ENCODE measurements at places on chromosomes 3 and 15.

- no peak for DNase-seq
Measured at GRCh38 chr15:87563869-87564268, 692.7 kb downstream of the NTRK3 start.

DNA sequence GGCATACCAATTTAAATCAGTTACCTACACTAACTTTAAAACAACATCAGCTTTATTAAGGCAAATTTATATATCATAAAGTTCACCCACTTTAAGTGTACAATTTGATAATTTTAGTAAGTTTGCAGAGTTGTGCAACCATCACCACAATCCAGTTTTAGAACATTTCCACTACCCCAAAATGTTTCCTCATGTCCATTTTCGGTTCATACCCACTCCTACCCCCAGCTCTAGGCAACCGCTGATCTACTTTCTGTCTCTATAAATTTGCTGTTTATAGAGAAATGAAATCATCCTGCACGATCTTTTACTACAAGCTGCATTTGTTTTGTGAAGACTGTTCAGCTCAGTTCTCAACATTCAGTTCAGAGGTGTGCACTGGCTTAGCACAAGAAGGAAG, 31.5 kb upstream of the FAM81A start:
- no peak for DNase-seq

DNA sequence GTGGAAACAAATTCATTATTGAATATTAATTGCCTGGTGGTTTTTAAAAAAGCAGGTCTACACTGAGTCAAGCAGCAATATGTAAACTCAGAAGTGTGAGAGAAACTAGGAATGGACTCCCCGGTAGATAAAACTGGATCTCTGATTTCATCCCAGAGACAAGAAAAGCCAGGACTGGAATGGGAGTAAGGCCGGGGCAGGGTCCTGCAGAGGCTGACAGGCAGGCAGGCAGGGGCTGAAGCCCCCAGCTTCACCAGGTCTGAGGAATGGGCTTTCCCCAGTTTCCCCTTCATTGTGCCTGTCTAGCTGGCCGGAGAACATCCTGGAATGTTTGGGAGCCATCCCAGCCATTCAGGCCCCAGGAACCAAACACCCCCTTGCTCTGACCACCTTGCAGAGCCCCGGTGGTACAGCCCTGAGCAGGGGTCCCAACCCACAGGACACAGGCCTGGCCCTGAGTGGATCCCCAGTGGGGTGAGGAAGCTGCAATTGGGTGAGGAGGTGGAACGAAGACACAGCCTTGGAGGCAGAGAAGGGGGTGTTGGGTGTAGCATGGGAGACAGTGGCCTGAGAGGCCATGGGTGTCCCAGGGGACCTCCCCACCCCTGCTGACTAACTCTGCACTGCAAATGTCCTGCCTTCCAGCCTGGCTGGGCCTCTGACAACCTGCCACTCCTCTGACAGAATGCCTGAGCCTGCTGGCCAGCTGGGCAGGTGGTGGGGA, 31.7 kb upstream of the XYLB start:
- DNase-seq: no peak

DNA sequence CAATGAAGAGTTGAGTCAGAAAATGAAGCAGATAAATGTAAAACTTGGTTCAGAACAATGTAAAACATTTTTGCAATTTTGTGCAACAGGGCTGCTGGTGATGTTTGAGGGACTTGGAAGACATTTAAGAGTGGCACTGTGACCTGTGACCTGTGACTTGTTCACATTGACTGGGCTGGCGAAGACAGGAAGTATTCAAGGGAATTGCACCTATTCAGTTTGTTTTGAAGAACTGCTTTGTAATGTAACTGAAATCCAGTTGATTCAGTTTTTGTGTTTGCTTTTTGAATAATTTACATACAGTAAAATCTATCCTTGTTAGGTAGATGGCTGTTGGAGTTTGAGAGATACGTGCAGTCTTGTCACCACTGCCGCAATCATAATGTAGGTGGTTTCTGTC, 35.4 kb downstream of the MCTP2 start:
- DNase-seq: no peak

DNA sequence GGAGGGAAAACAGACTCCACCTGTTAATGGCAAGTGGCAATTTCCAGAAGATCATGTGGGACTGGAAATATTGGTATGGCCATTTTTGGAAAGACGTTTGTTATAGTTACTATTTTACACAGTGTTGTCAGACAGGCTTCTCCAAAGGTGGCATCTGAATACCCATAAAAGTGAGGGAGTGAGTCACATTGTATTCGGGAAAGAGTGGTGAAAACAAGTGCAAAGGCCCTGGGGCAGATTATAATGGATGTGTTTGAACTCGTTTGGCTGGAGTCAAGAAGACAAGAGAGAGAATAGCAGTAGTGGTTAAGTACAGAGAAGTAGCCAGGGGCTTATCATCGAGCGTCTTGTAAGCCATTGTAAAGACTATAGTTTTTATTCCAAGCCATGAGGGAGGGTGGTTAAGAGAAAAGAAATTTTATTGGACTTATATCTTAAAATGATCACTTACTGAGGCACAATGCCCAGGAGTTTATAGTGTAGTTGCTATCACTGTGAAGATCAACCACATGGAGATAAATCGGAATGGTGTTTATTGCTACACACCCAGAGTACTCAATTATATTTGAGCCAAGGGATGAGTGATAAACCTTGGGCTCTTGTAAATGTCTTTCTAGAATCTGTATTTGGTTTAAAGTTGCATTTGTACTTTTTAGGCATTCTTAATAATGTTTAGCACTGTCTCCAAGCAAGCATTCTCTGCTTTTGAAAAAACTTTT, 212.8 kb upstream of the KBTBD8 start:
- DNase-seq: no peak

GRCh38 chr15:64697911-64698369, 77.4 kb downstream of the RBPMS2 start:
- DNase-seq: no peak

GRCh38 chr3:57006179-57006657, 54.2 kb upstream of the SPATA12 start:
- DNase-seq: no peak

DNA sequence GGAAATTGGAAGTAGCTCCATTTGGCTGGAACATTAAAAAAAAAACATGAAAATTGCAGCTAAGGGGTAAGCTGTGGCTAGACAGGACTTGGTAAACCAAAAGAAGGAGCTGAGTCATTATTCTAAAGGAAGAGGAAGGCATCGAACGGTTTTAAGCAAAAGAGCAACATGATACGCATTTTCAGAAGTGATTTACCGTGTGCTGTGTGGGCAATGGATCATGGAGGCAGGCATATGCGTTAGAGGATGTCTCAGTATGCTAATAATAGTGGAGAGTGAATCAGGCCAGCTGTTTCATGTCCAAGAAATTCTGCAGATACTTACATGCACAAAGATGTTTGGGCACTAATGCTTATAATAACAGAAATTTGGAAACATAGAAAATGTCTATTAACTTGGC, 409.1 kb upstream of the ATP11B start:
- no peak for DNase-seq

Data from GDM1 (cell line).